ENCODE measurements at places on chromosomes 4 and X.
A peak's percentile ranks its signal among the peaks of the same experiment; 100 is the strongest.

- DNase-seq, result no peak
Observed at GRCh38 chr4:73895201-73896175, 26.3 kb downstream of the CXCL1 start.

DNA sequence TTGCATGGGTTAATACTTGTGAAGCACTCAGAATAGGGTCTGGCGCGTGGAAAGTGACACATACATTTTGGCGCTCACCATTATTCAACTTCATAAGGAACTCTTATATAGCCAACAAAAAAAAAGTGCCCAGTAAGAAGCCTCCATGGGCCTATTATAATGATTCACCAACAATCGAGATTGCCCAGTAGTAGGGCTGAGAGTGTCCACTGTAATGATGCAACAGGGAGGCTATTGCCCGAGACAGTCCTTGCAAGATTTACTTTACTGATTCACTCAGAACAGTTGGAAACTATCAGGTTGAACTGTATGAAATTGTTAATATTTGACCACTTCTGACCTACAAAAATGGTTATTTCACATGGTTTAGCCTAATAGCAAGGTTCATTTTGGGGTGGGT is 86.0 kb downstream of the PJA1 start:
- DNase-seq, result no peak

GRCh38 chrX:153032397-153033118 is 23.7 kb upstream of the PNMA3 start:
- peak; percentile 53 for DNase-seq

GRCh38 chrX:857376-857775 is 226.8 kb downstream of the SHOX start:
- DNase-seq, result no peak

- no peak for DNase-seq
Observed at GRCh38 chrX:45794323-45794994, 593.8 kb upstream of the DIPK2B start.

DNA sequence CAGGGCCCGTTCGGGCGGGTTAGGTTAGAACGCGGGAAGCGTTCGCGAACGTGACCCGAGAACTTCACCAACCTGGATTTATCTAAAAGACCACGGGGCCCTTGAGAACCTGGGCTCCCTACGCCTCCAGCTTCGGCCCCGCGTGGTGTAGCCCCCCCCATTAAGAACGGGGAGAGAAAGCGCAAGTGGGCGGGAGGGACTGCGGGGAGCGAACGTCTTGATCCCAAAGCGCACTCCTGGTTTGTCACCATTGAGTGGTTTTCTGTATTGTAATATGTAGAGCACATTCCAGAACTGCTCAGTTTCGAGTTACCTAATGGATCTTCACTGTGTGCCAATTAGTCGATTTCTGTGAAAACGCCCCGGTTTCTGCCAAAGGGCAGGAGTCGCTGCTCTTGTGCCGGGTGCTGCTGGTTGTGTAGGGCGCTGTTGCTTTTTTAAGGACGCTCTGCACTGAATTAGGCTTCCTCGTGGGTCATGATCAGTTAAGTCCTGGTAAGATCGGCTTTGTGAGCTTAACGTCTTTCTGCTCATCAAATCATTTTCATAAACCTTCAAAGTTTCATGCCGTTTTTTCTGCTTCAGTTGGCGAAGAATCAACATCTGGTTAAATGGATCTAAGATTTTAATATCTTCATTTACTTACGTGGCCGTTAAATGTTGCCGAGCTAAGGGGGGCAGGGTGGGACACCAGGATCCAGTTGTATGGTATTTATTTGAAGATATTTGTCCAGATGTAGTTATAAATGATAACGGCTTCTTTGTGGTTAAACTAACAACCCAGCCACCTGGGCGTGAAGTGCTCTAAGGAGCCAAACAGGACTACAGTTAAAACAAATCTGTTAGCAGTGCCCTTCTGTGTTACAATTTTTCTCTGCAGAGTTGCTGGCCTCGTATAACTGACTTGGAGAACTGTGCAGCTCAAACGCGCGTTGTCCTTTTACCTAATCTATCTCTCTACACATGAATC is 809 bp downstream of the MND1 start:
- peak; percentile 68 for DNase-seq

GRCh38 chrX:49892542-49892941 is 13.3 kb downstream of the USP27X start:
- no peak for DNase-seq

DNA sequence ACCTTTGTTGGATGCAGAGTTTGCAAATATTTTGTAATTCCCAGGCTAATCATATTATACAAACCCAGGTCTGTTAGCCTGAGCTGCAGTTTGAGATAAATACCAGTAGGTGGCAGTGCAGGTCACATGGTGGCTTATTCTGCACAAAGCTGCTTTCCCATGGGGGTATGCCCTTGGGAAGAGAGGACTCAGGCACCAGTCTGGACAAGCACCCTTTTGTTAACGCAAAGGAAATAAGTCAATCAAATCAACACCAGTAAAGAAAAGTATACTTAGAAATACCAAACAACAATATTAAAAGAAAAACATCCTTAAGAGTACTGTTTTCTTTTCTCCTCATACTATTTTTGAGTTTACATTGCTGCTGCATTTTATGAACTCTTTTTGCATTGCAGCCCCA is 389.0 kb upstream of the ZFP42 start:
- peak; percentile 59 for DNase-seq

- DNase-seq, result no peak
Observed at GRCh38 chrX:151679798-151680402, 15.4 kb upstream of the PRRG3 start.

GRCh38 chrX:53831662-53832635 is 145.4 kb upstream of the HUWE1 start:
- peak; percentile 36 for DNase-seq

DNA sequence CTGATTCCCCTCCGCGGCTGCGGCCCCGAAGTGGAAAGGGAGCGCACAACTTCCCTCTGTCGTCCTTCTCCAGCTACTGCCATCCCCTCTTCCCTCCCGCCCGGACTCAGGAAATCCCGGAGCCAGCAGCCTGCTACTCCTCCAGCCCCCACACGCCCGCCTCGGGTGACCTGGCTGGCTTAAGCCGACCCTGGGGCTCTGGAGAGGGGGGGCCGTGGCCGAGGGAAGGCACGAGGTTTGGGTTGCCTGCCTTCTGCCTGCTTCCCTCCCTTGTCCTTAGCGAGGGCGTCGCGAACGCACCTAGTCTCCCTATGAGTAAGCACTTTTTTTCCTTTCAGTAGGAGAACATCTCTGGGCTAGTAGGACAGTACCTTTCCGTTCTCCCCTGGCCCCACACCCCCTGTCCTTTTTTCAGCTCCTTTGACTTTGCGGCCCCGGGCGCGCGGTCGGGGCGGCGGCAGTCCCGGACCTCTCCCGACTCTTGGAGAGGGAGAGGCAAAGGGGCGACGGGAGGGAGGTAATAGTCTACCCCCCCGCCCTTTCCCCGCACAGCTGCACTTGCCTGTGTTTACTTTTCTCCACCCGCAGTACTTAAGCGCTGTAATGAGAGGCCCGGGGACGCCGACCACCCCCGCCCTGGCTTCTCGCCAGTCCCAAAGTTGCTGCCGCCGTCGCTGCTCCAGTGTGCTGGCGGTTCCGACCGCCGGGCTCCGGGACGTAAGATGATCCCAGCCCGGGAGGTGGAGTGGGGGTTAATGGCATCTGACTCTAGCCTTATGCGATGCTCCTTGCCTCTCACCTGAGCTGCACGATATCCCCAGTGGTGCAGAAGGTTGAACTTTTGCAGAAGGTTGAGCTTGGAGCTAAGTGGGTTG is 868 bp downstream of the PLS3 start:
- DNase-seq, result peak; percentile 32

GRCh38 chrX:134382821-134383220 is 77.1 kb upstream of the HPRT1 start:
- no peak for DNase-seq

GRCh38 chrX:123990602-123991001 is 29.1 kb downstream of the STAG2 start:
- no peak for DNase-seq

All from RWPE1 (cell line).